ENCODE measurements at places on chromosomes 2 and 18. TPM values are rescaled to one million over a fixed set of nuclear protein-coding genes. Genes with fewer than 3 reads are reported as not detected.

Gene CXCR2
- polyA plus RNA-seq: 0.08 TPM

Gene FBXO48
- 1.7 TPM for polyA plus RNA-seq

Gene AGXT
- 0.15 TPM for polyA plus RNA-seq

Gene LYPD6
- polyA plus RNA-seq: 21.0 TPM

Gene ZNF521
- polyA plus RNA-seq: 43.0 TPM

Gene GLS
- 301 TPM for polyA plus RNA-seq

Gene DSG1
- 0.11 TPM for polyA plus RNA-seq

Gene CD28
- 2.1 TPM for polyA plus RNA-seq

Gene KCTD18
- polyA plus RNA-seq: 14.7 TPM

Gene IGFBP2
- 192 TPM for polyA plus RNA-seq

Gene DSC3
- polyA plus RNA-seq: 2.3 TPM

Gene BCL2
- 23.5 TPM for polyA plus RNA-seq

Gene LRATD1
- polyA plus RNA-seq: 22.7 TPM

Gene L3MBTL4
- polyA plus RNA-seq: 4.7 TPM

Gene SERPINB5
- polyA plus RNA-seq: not detected

Gene SCN9A
- 1.7 TPM for polyA plus RNA-seq

Gene TUBA3E
- 0.12 TPM for polyA plus RNA-seq

Gene POTEJ
- 0.06 TPM for polyA plus RNA-seq

Gene CDH20
- 3.7 TPM for polyA plus RNA-seq

Gene WDSUB1
- polyA plus RNA-seq: 32.7 TPM

Gene CCDC141
- polyA plus RNA-seq: 0.12 TPM

Gene TXNDC2
- not detected for polyA plus RNA-seq

Gene TEX44
- not detected for polyA plus RNA-seq

Gene MALT1
- 28.8 TPM for polyA plus RNA-seq

Gene IL36B
- polyA plus RNA-seq: not detected

Gene ERFE
- 4.9 TPM for polyA plus RNA-seq

Gene TNFAIP6
- 1.4 TPM for polyA plus RNA-seq

Gene UGT1A10
- not detected for polyA plus RNA-seq

Gene ARHGEF33
- 2.0 TPM for polyA plus RNA-seq

Gene COL4A4
- polyA plus RNA-seq: 53.8 TPM

Gene HIBCH
- polyA plus RNA-seq: 72.2 TPM

Measured in right renal cortex interstitium (tissue), 3 donors.